ENCODE measurements at places on chromosomes 6 and 20.

- DNase-seq = no peak
Observed at GRCh38 chr20:56202493-56203077, 45.9 kb upstream of the MC3R start.

DNA sequence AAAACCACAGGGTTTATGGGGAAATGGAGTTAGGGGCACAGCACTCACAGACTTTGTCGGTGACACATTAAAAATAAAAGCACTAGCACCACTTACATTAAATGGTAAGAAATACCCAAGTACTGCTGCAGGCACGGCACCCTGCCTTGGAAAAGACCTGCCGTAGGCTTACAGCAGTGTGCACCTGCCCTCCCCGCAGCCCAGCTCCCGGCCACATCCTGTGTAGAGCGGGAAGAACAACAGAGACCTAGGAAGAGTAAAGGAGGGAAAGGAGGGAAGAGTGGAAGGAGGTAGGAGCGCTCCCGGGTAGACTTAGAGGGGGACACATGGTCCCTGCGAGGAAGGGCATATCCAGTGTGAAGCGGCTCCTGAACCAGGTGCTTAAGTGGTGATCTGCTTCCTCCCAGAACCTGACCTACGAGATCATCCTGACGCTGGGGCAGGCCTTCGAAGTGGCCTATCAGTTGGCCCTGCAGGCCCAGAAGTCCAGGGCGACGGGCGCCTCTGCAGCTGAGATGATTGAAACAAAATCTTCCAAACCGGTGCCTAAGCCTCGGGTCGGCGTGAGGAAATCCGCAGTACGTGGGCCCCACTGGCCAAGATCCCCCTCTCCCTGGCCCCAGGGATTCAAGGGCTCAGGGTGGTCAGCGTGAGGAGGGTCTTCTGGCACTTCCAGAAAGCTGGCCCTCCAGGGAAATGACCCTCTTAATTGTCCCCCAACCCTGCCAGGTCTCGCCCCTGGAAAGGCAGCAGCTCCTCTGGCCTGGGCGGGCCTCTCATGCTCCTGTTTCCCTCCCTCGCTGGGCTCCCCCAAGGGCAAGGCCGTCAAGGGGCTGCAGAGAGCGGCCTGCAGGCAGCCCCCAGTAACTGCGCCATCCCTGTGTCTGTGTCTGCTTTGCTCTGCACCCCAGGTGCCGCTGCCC is 55.5 kb downstream of the TCP11 start:
- DNase-seq = no peak

DNA sequence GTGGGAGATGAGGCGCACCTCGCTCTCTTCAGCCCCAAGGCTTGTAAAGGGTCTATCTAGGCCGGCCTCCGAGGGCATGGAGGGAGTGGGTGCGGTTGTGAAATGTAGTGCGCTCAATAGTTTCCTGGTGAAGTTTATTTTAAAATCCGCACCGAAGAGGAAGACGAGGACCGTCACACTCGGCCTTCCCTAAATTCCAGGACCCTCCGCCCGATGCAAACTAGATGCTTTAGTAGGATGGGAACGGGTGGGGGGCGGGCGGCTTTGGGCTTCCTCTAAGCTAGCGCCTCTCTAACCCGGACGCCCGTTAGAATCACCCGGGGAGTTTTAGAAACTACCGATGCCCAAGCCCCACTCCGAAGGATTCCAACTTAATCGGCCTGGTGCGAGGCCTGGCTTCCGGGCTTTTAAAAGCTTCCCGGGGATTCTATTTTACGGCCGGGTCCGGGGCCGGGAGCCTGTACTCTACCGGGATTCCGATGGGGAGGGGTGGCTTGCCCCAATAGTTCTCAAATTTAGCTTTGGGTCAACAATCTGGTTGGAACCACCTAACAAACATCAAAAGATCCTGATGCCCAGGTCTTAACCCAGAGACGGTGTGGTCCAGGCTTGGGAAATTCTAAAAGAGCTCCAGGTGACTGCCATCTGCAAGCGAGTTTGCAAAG is 548 bp upstream of the BCAS4 start:
- no peak for DNase-seq

- no peak for DNase-seq
Observed at GRCh38 chr20:60693496-60694133, 558.4 kb upstream of the CDH4 start.

DNA sequence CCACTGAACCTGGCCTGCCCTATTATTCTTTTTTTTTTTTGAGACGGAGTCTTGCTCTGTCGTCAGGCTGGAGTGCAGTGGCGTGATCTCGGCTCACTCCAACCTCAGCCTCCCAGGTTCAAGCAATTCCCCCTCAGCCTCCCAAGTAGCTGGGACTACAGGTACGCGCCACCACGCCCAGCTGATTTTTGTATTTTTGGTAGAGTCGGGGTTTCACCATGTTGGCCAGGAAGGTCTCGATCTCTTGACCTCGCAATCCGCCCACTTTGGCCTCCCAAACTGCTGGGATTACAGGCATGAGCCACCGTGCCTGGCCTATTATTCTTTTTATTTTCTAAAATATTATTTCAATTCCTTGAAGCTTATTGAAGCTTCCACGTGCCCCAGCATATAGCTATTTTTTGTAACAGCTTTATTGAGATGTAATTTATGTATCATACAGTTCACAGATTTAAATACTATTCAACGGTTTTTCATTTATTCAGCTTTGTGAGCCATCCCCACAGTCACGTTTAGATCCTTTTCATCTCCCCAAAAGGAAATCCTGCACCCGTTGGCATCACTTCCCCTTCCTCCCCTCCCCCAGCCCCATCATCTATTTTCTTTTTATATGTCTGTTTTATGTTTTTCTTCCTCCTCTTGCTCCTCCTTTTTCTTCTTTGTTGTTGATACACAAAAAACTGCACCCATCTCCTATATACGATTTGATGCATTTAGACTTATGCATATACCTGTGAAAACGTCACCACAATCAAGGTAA is 13.5 kb upstream of the MDFI start:
- no peak for DNase-seq

DNA sequence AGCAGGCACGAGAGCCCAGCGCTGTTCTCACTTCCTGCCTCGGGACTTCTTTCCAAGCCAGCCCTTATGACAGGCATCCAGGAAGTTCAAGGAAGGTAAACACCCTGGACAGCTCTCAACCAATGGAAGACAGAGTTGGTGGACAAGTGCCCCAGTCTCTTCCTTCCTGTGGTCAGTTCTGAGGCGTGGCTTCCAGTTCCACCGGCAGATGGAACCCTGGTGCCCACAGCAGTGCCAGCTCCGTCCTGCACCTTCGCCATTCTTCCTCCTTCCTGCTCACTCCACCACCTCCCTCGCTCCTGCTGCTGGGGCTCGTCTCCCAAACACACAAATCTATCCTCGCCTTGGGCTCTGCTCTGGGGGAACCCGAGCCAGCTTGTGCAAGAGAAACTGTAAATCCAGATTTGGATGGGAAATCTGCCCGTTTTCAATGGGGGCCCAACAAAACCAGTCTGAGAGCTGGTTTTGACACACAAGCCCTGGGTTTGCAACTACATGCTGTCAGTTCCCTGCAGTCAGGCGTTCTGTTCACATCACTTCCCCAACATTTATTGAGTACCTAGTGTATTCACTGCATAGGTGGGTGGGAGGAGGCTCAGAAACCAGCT is 162.7 kb downstream of the GRM4 start:
- DNase-seq = no peak

DNA sequence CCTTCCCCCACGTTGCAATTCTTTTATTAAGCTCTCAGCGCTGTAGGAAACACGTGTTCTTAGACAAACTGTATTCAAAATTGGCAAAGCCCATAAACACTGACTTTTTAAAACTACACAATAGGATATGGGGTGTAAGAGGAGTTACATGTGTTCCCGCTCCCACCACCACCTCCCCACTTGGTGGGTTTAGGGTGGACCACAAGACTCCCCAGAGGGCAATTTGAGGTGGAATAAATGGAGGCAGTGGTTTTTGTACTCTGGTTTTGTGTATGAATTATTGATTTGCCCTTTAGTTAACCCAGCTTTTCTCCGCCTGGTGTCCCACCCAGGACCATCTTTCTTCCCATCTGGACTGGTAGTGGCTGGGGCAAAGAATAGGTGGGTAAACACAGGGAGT is 3.7 kb downstream of the UQCC2 start:
- no peak for DNase-seq

- no peak for DNase-seq
Observed at GRCh38 chr6:146551545-146551944, 7.9 kb downstream of the RAB32 start.

- DNase-seq = no peak
Observed at GRCh38 chr6:104789770-104790190, 69.9 kb downstream of the HACE1 start.

DNA sequence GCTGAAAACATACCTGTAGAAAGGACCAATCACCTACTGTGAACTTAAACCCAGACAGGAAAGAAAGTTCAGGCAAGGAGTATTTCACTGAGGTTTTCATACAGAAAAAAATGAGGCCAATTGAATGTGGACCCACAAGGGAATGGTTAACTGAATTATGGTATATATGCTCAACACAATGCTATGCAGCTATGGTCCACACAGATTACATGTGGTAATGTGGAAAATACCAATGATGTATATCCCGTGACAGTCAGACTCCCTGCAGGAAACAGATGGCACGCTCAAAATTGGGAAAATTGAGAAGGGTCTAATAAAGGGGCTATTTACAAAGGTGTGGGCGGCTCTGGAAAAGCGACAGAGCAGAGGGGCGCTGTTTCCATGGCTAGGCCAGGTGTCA is 47.1 kb upstream of the PIM1 start:
- no peak for DNase-seq

DNA sequence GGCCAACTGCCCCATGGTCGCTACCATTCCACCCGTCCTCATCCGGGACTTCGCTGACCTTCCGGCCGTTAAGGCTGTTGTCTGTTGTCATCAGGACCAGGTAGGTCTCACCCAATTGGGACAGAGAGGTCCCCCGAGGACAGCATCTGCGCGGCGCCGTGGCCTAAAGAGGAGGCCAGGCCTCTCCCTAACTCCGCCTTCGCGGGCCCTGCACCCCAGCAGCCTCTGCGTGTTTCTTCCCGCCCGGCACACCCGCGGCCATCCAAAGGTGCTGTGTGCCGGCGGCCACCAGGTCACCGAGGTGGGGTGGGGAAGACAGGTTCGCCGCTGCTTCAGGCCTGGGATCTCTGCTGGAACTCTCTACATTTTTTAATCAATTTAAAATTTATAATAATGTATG is 9.0 kb downstream of the OR2W1 start:
- DNase-seq = no peak

- DNase-seq = no peak
Observed at GRCh38 chr20:61726979-61727378, 338.7 kb downstream of the TAF4 start.

- no peak for DNase-seq
Observed at GRCh38 chr6:90472716-90473115, 114.2 kb downstream of the MAP3K7 start.

- DNase-seq = no peak
Observed at GRCh38 chr20:48154040-48154765, 368.9 kb upstream of the SULF2 start.

GRCh38 chr6:100678027-100678426 is 203.1 kb downstream of the ASCC3 start:
- no peak for DNase-seq

GRCh38 chr6:43089467-43089866 is 13.4 kb downstream of the PTK7 start:
- DNase-seq = no peak

- no peak for DNase-seq
Observed at GRCh38 chr6:72048080-72048479, 161.7 kb downstream of the RIMS1 start.

DNA sequence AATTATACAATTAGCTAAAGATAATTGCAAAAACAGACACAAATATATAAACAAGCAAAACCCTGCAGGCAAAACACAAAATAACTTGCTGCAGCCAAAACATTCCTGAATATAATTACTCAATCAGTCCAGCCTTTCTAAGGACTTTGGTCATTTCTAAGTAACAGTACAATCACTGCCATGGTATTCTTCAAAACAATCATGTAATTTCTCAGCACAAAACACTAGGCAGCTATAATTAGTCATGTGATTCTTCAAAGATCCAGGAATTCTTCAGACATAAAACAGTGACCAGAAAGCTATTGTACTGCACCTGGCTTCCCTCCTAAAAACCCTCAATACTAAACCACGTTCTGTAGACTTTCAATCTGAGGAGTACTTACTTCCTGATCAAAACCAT is 881.1 kb downstream of the EPHA7 start:
- DNase-seq = no peak

- DNase-seq = no peak
Observed at GRCh38 chr6:61200444-61200843, 1085.6 kb downstream of the KHDRBS2 start.

GRCh38 chr20:7496394-7496991 is 443.8 kb downstream of the HAO1 start:
- no peak for DNase-seq

- no peak for DNase-seq
Observed at GRCh38 chr6:43914272-43915147, 144.5 kb downstream of the VEGFA start.

DNA sequence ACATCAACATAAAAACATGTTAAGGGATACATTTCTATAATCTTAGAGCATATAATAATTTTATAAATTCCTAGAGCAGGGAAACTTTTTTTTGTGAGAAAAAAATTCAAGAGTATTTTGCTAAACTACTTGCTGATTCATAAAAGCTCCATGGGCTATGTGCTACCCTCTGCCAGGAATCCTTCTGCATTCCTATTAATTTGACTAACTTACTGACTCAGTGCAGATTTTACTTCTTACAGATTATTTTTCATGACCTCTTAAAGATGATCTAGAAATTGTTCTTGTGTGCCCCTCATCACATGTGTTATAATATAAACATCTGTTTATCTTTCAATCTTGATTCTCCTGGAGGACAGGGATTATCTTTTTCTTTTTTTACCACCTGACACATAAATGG is 5.7 kb downstream of the VTA1 start:
- DNase-seq = no peak

GRCh38 chr20:24583169-24583792 is 113.9 kb downstream of the SYNDIG1 start:
- no peak for DNase-seq

GRCh38 chr6:157715728-157716164 is 107.3 kb upstream of the SNX9 start:
- DNase-seq = no peak

DNA sequence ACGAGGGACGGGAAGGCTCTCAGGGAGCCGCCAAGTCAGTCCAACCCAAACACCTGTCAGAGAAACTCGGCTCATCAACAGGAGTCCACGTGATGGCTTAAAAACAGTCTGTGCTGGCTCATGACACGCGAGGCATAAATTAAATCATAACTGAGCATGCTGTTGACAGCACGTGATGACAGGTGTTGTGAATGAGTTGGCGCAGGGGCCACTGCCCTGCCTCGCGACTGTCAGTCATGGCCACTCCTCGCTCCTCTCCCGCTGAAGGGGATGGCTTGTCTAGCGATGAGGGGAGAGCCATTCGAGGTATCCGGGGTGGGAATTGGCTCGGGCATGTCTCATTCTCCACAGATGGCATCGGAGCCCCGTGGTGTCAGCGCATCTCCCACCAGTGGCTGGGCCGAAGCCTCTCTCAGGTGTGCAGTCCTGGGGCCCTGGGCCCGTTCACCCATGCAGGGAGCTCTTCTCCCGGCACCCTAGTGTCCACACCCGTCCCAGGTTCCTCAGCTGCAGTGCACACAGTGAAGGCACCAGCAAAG is 313.3 kb downstream of the BMP7 start:
- DNase-seq = no peak

- no peak for DNase-seq
Observed at GRCh38 chr6:139927742-139928305, 553.4 kb upstream of the CITED2 start.
